ENCODE measurements at places on chromosomes 2 and 18. TPM values are rescaled to one million over a fixed set of nuclear protein-coding genes. Genes with fewer than 3 reads are reported as not detected.
A peak's percentile ranks its signal among the peaks of the same experiment; 100 is the strongest.

DNA sequence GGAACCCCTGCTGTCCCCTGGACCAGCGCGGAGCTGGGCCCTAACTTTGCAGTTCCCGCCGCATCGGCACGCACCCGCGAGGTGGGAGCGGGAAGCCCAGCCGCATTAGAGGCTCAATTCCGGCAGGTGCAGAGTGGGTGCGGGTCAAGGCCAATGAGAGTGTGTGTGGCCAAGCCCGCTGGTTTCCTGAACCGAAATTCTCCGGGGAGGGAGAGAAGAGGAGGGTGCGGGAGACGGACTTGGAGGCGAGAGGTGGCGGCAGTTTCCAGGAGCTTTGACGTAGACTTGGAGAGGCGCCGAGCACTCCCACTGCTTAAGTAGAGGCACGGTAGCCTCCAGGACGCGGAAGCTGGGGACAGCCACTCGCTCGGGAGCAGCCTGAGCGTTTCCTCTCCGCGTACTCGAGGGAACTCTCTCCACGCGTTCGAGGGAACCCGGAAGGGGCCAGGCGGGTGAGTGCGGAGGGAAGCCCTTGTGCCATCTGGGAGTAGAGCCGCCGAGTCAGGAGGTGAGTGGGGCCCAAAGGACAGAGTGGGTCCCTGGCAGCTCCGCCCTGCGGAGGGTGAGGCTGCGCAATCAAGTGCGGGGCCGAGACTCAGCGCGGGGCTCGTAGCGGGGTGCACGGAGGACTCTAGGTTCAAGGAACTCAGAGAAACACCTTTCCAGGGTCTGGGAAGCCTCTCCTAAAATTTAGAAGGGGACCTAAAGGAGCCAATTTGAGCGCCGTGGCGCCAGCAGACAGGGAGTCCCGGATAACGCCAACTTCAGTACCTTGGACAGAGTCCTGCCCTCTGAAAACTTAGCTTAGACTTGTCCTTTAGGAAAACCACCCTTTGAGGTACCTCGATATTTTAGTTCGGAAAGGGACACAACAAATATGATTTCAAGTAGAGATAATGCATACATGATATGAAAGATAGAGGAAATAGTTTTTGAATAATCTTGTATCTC lies at the start of gene FAM237A:
TSS of gene FAM237A (plus strand) at position 413 of the 951 bp plus-strand sequence. CDS start 1,750 bp downstream, outside the sequence.
- peak; percentile 4 for DNase-seq

Gene FBLN7
- total RNA-seq: 0.34 TPM

DNA sequence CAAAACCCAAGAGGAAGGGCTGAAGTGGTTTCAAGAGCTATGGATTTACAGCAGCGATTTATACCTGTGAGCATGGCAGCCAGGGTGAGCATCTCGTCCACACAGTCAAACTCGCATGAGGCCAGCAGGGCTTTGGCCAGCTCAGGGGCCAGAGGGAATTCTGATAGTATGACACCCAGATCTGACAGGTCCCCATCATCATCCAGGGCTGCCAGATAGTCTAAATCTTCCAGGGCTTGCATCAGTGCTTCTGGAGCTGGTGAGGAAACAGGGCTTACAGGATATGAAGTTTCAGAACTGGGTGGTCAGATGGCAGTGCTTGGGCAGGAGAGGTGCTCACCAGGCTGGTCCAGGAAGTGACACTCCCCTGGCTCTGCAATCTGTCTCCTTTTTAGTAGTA lies 3.5 kb downstream of the DQX1 start:
- DNase-seq: no peak

DNA sequence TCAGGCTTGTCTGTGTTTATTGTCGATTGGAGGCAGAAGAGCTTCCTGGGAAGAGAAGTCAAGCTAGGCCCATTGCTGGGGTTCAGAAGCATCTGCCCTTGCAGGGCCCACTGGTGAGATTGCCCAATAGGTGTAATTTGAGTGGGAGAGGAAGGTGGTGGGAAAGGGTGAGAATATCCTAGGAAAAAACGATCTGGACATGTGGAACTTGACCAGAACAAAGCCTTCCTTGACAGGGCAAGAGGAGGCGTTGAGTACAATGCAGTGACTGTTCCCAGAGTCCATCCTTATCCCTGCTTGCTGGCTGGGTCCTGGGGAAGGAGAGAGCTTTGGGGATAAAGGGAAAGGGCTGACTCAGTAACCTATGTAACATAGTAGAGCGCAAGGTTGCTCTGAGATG lies 27.1 kb downstream of the NABP1 start:
- DNase-seq: no peak

Gene NAT8
- total RNA-seq: not detected

Gene GKN1
- total RNA-seq: not detected

Gene FEV
- total RNA-seq: not detected

Gene IL1A
- total RNA-seq: 0.10 TPM

Gene UGT1A10
- not detected for total RNA-seq

DNA sequence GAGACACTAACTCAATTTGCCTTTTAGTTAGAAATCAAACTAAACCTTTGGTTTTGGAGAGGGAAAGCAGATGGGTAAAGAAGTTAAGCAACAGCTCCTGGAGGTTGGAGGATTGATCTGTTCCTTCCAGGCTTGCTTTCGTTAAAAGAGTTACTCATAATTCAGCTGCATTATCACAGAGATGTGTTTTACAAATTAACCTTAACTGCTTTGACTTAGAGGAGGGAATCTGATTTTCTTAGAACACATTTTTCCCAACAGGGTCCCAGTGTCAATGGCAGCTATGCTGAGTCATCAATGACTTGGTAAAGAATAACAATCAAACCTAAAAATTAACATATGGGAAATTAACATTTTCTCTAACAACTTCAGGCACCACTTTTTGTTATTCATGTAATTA lies 113.4 kb downstream of the COPS8 start:
- no peak for DNase-seq

DNA sequence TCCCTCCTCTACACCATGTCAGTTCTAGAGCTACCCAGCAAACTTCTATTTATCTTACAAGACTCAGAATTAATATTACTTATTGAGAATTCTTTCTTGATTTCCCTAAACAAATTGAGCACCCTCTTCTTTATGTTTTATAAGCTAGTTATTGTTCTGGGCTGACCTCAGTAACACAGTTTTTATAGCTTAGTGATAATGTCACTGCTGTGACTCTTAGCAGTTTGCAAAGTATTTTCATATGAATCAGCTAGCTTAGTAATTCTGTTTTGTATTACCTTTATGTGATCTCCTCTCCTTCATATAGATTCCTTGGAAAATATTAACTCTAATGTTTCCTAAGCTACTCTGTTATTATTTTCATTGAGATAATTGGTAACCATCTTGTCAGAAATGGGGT lies 114.9 kb downstream of the PMS1 start:
- no peak for DNase-seq

GRCh38 chr18:54209471-54210180 lies 14.8 kb downstream of the MBD2 start:
- no peak for DNase-seq

GRCh38 chr2:191478799-191479679 lies 198.9 kb upstream of the NABP1 start:
- no peak for DNase-seq

DNA sequence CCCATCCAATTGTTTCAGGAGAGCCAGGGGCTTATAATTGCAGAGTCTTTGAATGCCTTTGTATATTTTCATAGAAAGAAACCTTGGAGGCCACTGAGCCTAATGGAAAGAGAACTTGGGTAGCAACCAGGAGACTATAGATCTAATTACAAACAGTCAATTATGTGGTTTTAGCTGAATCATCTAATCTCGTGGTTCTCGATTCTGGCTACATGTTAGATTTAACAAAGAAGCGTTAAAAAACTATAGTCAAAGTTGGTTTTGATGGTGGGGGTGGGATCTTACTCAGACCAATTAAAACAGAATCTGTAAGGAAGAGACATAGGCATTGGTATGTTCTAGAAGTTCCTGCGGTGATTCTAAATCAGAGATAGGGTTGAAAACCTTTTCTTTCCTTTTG lies 344.1 kb downstream of the CNTNAP5 start:
- no peak for DNase-seq

DNA sequence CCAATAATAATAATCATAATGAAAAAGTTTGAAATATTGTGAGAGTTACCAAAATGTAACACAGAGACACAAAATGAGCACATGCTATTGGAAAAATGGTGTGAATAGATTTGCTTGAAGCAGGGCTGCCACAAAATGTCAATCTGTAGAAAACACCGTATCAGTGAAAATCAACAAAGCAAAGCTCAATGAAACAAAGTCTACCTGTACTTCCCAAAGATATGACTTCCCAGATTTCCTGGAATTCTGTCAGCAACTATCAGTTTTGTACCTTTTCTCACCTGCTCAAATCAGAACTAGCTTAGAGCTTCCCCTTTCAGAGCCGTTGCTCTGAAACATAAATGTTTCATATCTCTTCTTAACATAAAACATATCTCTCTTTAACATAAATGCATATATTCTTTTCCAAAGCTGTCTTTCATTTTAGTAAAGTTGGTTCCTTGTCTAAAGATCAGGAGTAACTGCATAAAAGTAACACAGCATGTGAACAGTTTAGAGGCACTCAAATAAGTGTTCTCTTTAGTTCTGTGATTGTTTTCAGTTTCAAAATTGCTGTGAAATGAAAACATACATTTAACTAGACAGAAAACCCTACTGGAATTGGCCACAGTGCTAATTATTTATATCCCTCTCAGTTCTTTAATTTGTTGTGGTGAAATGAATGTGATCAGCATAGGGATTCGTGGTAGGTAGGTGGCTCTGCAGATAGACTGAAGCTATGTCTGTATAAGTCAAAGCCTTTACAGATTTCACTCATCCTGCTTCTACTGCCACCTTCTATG lies 262.5 kb downstream of the KCNJ3 start:
- DNase-seq: no peak

Gene CNTNAP5
- total RNA-seq: not detected

DNA sequence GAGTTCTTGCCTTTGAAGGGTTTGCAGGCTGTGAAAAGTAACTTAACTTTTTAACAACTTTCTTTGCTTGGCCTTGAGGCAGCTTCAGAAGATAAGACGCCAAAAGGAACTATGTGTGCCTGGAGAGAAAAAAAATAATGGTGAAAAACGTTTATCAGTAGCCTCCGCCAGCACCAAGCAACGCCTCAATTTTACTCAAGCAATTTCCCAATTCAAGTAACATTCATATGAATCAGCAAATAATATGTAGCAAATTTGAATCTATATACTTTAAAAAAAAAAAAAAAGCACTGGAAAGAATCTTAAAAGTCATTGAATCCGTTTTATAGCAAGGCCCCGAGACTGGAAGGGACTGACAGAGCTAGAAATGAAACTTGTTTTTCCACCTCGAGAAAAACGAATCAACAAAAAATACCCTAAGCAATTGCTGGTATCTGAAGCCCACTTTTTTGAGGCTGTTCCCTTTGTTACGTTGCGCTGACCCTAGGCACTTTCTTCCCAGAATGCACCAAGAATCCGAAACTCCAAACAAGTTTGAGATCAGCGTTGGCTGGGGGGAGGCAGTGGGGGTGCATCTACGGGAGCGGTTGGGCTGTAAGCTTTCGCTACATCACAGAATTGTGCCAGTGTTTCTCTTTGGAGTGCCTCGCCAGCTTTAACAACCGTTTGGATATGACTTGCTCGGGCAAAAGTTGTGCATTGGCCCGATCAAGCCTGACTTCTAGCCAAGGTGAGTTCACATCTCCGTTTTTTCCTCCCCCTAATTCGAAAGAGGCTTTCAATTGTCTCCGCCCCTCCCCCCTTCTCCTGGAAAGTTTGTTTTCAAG lies 2.7 kb upstream of the TGIF1 start:
- DNase-seq: no peak

DNA sequence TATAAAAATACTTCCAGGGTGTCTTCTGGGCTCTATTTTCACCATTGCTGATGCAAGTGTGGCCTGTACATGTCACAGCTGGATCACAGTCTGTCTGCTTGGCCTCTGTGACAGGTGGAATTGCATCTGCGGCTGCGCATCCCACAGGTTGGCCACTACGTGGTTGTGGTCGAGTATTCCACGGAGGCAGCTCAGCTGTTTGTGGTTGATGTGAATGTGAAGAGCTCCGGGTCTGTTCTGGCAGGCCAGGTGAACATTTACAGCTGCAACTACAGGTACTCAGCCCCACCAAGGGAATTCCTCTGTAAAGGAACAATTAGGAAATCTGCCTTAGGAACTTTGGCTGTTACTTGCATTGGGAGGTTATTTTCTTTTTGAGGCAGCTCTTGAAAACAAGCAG lies 144.5 kb downstream of the LAMA3 start:
- DNase-seq: no peak

DNA sequence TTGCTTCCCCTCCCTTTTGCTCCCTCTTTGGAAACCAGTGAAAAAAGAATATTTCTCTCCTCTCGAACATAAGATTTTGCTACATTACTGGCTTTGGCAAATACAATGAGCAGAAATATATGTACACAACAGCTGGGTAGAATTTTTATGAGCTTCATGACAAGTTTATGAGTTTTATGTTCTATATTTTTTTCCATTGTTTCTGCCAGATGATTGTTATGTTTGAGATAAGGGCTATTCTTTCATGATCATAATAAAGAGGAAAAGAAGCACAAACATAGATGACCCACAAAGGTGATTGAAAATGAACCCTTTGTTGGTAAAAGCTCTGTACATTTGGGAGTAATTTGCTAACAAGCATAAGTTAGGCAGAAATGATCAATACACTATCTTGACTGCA lies 14.8 kb upstream of the TFPI start:
- DNase-seq: no peak

DNA sequence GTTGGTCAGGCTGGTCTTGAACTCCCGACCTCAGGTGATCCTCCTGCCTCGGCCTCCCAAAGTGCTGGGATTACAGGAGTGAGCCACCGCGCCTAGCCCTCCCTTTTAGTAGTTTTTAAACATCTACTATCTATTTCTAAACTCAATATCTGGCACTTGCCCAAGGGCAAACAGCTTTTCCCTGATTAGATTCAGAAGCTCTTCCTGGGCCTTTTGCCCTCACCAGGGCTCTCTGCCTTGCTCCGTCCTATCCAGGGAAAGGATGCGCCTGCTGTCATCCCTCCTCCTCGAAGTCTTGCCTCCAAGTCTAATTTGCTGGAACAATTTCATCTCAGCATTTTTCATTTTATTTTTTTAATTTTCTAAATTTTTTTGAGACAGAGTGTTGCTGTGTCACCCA lies 41.4 kb upstream of the FHOD3 start:
- DNase-seq: no peak

GRCh38 chr18:31244771-31245394 lies 73.1 kb upstream of the DSG1 start:
- no peak for DNase-seq

DNA sequence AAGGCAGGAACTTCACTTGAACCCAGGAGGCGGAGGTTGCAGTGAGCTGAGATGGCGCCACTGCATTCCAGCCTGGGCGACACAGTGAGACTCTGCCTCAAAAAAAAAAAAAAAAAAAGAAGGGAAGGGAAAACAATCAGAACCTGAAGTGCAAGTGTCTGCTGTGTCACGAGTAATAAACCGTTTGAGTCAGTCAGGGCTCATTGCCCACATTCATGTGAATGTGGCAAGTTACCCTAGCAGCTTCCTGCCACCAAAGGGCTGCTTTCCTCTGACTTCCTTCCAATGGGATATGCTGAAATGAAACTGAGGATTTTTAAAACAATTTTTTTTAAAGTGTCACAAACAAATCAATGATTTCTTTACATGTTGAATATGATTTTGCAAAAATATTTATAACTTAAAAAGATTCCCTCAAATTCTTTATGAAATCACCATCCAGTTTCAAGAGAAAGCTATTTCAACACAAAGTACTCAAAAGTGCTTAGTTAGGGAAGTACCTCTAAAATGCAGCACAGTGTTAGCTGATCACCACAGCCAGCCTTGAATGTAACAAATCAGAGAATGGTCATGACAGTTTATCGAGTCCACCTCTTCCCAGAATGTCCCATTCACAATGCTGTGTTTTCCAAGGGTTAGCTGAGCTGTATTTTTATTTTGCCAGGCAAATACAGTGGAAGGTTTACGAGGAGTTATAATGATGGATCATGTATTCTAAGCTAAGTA lies 36.4 kb downstream of the WDSUB1 start:
- peak; percentile 84 for DNase-seq
